ENCODE measurements at places on chromosomes 5 and 9.

DNA sequence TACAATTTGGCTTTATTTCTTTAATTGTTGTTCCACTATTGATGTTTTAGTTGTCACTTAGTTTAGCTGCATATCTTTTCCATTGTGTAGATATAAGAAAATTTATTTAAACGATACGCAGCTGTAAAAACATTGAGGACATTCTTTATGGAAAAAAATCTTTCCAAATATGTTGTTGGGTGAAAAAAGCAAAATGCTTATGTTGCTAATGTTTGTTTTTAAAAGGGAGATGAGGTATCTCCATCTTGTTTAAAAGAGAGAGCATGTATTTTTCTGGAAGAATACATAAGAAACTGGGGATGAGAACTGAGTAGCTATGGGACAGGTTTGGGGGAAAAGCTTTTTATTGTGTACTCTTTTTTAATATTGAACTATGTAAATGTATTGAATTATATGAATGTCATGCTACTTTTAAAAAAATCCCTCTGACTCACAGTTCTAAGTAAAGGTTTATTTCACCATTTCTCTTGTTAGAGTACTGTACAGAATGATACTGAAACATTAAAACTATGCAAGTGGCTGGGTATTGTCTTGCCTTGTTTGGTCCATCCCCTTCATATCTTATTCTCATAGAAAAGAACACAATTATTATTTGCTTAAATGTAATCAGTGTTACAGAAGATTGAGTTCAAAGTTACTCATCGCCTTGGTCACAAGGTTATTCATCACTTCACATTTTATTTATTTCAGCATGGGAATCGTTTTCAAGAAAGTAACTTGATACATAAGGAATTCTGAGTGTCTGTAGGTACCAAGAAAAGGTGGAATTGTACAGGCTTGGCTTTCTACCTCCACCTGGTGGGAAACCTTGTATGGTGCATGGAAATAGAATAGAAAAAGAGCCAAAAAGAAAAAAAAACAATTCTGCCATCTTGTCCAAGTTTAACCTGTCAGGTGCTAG lies 85.8 kb downstream of the RIC1 start:
- DNase-seq = peak; percentile 57

GRCh38 chr5:38468978-38469706 lies 87.3 kb downstream of the LIFR start:
- DNase-seq = peak; percentile 87

- DNase-seq = no peak
Measured at GRCh38 chr5:160048131-160048530, 39.2 kb downstream of the TTC1 start.

GRCh38 chr5:132754947-132755346 lies 7.7 kb downstream of the CCNI2 start:
- peak; percentile 37 for DNase-seq

DNA sequence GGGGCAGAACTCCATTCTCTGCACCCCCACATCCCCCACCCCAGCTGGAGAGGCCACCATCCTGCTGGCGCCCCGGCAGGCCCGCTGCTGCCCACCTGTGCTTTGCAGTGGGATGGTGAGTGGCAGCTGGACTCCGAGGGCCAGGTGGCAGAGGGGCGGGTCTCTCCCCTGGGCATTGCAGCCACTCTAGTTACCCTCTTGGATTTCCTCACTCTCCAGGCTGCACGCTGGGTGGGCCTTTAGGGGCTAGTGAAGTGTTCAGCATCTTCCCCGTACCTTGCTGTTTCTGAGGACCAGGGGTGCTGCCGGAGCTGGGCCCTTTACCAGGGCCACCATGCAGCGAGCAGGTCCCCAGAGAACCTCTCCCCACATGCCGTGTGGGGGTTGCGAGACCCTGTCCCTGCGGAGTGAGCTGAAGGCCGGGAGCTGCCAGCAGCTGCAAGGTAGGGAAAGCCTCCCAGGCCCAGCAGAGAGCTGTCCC lies 88.4 kb upstream of the SH3PXD2B start:
- no peak for DNase-seq

DNA sequence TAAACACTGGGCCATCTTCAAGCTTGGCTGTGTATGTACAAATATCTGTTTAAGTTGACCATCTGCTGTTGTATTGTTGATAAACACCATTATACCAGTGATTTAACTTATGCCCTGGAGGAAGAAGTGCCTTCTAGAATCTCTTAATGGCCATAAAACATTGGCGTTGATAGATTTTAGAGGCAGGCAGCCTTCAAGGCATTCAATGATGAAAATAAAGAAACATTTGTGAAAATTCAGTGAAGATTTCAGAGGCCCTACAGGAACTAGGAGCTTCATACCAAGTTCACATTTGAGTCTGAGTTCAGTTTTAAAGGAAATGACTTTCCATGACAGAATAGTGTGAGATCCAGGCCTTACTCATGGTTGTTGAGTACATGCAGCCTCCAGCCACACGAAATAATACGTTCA lies 52.2 kb downstream of the MAP1B start:
- DNase-seq = peak; percentile 66

DNA sequence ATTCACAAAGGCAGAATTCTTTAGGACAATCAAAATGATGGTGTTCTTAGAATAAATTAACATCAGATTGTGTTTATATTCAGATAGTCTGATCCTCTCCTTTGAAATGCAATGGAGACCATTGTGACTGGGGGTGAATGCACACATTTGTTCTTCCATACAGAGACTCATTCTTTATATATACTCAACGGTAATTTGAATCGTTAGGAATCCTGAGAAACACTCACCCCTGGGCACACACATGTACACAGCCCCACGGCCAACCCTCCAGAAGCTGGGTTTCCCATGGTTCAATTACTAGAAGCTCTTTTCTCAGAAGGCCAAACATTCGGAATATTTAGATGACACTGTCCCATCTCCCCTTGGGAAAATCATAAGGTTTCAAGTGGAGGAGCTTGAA lies 57.5 kb upstream of the EPB41L4B start:
- DNase-seq = no peak

- DNase-seq = no peak
Measured at GRCh38 chr9:20243841-20244240, 378.5 kb downstream of the MLLT3 start.

GRCh38 chr5:17305964-17306725 lies 88.7 kb downstream of the BASP1 start:
- peak; percentile 64 for DNase-seq

GRCh38 chr9:91852801-91853347 lies 97.2 kb downstream of the ROR2 start:
- no peak for DNase-seq

- no peak for DNase-seq
Measured at GRCh38 chr5:175788155-175788787, 83.1 kb upstream of the CPLX2 start.

DNA sequence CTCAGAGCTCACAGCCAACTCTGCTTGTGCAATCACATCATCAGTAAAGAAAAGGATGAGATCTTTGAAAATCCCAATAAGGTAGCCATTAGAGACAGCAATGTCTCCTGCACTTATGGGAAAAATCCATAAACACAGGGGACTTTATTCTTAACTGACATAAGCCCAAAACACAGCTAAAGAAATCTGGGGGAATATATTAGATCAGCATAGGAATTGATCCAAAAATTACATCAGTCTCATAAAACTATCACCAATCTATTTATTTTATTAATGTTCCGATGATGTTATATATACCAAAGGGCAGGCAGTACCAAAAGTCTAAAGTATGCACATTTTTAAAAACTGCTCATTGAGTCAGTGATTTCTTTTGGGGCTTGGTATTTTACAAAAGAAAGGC lies 6.9 kb downstream of the MRPS27 start:
- peak; percentile 33 for DNase-seq

DNA sequence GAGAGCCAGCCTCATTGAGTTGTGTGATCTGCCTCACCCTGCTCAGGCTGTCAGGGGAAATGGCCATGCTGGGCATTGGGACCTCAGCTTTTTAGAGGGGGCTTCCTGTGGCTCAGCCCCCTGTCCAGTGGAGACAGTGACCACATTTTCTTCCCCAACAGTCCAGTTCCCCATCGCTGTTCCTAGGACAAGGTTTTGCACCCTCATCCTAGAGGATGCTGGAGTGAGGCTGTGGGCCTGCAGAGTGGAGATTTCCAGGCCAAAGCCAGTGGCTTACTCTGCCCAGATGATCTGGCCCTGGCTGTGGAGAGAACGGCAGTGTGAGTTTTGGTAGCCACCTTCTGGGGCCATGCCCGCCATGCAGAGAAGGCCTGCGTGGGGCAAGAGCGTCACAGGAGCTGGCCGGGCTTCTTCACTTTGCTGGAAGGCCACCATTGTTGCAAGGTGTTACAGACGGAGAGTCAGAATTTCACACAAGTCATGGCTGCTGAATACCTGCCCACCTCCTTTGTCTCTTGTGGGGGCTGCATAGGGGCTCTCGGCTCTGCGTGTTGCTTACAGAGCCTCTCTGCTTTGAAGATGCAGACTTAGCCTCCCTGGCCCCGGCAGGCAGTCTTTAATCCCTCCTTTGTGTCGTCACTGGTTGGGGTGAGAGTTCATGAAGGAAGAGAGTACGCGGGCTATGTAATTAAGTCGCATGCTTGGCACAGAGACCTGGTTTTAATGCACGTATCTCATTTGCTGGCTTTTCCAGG lies 35.2 kb upstream of the PITX1 start:
- no peak for DNase-seq

DNA sequence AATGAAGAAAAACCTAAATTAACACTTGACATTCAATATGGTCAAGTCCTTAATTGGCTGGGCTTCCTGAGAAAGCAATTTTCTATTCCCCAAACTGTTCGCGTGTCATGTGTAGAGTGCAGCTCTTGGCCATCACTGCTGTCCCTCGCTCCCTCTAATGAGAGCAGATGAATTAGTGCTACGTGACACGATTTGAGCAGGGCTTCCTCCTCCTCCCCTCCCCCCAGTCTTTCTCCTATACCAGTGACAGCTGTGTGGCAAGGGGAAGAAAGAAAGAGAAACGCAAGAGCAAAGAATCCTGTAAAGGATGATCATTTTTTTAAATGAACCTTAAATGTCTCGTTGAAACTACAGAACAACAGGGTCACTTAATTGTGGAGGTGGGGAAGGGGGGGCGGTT lies 159.6 kb downstream of the BNC2 start:
- DNase-seq = no peak

DNA sequence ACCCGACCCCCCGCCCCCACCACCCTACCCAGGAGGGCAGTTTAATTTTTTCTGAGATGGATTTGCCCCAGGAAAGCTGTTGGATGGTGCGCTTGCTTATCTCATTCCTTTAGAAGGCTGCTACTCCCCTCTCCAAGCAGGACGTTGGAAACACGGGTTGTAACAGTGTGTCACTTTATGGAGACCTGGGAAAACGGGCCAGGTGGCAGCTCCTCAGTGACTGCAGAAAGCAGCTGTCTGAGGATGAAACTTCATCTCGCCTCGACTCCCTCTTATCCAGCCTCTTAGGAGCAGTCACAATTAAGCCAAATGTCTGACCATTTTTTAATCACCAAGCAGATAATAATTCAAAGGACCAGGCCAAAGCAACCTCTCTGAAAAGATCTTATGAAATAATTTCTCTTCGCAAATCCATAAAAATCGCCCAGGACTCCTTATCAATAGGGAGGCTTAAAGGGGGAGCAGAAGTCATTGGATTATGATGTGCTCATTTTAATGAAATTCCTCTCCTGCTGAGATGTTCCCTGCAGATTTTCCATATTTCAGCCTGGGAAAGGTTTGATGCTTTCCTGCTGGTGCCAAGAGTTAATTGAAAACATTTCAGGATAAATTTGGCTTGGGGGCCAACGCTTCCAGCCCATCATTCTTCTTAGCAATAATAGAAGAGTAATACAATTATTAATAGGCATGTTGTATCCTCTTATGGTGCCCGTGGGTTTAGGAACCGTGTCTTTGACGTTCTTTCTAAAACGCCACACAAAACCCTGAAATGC lies 26.0 kb downstream of the GAS1 start:
- DNase-seq = peak; percentile 36

DNA sequence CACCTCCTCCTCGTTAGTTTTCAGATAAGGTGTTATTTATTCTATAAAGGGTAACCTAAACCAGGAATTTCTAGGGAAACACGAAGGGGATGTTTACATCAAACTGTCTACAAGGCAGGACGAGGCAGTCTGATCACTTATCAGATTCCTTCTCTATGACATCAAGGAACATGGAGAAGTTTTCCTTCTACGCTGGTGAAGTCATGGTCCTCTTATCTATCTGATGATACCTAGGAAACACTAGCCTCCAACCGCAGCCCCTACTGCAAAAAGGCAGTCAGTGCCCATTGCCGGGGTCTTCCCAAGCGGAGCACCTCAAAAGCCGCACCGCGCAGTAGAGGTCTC lies 1.5 kb downstream of the MPDZ start:
- DNase-seq = peak; percentile 35

- DNase-seq = peak; percentile 96
Measured at GRCh38 chr5:35029333-35029732, 18.4 kb downstream of the AGXT2 start.

DNA sequence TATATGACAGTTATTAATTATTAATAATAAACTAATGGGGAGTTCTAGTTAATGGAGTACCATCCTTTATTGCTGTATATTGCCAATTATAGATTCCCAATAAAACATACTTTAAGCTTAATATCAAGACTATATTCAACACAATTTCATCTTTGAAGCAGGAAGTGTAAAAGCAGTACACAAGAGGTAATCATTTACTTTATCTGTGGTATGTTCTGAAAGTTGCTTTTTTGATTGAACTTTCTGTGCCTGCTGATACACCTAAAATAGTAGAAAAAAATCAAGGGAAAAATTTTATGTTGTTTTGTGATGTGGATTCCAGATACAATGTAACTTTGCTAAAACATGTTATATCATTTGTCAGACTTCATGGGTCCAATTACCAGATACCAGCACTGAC lies 58.0 kb downstream of the ACO1 start:
- DNase-seq = no peak

- no peak for DNase-seq
Measured at GRCh38 chr5:132074772-132075718, 1.5 kb downstream of the CSF2 start.

DNA sequence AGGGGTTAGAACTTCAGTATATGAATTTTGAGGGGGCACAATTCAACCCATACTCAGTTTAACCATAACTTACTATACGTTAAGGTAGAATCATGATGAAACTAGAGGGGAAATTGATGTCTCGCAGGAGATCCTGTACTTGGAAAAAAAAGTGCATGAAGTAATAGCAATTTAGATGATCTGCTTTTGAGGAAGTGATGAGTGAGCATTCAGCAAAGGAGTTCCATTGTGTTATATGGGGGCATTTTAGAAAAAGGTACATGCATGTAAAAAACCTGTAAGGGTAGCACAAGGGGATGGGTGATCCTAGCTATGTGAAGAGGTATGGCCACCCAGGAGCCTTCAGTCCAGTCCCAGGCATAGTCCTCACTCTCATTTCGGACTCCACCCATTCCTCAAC lies 14.8 kb upstream of the TMC1 start:
- DNase-seq = no peak

DNA sequence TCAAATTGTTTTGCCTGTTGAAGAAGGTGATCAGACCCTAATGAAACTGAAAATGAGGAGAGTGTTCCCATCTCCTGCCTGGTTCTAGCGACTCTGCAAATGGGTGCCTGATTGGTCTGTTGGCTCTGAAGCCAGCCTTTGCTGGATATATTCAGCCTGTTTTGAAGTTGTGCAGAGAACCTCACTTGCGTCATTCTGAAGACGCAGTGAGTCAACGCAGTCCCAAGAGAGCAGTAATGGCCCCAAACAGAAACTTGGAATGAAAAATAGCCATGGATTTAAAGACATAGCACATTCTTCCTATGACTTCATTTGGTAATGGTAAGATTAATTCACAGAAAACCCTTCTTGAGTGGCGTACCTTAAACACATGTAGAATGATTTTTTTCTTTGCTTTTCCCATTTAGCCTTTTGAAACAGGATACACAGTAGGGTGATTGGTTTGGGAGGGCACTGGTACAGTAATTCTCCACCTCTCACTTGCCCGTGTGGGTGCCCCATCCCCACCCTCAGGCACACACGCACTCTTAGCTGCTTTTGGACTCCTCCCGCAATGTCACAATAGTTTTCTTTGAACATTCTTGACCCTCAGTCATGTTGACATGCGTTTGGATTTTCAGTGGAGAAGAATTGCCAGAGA lies 54.1 kb upstream of the ABL1 start:
- peak; percentile 100 for DNase-seq
